Cortex of kidney (tissue), 1 donor: ENCODE measurements at places on chromosomes 1 and 21.

GRCh38 chr1:232457595-232457994 lies 172.3 kb downstream of the SIPA1L2 start:
- DNase-seq = no peak

GRCh38 chr1:43354471-43354870 lies 4.3 kb upstream of the CDC20 start:
- no peak for DNase-seq

- DNase-seq = no peak
Measured at GRCh38 chr1:167472752-167473521, 45.4 kb downstream of the CD247 start.

GRCh38 chr1:36625253-36625934 lies 142.7 kb upstream of the CSF3R start:
- DNase-seq = no peak

DNA sequence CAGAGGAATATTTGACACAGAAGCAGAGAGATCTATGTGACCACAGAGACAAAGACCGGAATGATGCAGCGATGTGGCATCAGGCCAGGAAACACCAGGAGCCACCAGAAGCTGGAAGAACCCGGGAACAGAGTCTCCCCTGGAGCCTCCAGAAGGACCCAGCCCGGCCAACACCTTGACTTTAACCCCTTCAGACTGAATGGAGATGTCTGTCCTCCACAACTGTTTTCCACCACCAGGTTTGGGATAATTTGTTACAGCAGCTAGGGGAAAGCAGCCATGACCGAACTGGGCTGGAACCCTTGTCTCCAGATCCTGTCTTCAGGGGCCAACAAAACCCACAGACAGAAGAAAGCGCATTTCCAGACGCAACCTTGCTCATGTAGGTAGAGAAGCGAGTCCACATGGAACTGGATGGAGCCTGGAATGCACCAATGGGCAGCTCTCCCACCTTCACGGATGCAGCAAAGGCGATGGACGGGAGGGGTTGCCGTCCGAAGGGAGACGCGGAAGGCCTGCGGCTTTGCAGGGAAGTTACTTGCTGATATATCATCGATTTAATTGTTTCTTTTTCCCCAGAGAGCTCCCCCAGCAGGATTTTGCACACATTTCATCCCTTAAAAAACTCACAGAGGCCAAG lies 396.6 kb downstream of the NPHP4 start:
- no peak for DNase-seq

DNA sequence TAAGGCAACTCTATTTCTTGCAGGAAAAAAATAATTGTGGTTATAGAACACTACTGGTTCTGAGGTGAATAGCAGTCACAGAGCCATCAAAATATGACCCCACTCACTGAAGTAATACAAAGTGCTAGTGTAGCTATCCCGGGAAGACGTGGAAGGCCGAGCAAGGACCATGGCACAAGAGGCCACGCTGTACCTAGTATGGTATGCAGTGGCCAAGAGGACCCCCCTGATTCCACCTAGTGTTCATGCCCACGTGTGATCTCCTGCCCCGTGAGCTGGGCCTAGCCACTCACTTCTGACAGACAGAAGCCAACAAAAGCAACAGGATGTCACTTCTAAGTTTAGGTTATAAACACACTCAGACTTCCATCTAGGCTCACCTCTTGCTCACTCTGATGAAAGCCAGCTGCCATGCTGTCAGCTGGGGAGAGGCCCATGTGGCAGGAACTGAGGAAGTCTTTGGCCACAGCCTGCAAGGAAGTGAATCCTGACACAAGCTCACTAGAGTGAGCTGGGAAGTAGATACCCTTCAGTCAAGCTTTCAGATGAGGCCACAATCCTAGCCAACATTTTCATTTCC lies 21.7 kb upstream of the LSS start:
- no peak for DNase-seq

GRCh38 chr21:38661197-38661871 lies 144.4 kb upstream of the ETS2 start:
- DNase-seq = no peak

DNA sequence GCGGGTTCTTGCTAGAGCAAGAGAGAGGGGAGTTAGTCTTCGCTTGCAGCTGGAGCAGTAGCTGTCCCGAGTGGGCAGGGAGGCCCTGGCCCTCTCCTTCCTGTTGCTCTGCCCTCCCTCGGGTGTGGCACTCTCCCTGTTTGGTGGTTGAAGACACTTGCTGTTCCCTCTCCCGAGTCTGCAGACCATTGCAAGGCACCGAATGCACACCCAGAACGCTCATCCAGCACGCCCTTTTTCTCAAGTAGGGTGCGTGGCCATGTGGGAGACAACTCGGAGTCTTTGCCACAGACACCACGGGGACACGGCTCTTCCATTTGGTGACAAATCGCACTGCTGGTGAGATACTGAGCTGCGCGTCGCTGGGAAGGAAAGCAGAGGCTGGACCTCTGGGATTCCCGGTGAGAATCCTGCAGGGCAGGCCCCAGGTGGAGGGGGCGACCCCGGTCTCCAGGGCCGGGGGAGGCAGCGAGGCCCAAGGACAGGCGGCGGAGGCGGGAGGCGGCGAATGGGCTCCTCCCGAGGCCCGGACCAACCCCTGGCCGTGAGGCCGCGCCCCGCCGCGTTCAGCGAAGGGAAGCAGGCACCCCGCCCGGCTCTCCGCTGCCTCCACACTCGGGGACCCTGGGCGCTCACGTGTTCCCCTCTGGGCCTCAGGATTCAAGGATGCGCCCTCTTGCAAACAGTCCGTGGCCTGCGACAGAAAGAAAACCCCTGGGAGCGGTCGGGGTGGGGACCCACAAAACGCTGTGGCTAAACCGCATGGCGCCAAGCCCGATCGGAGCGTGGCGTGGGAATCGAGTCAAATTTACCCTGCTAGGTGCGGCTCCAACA lies 10.4 kb upstream of the TMEM200B start:
- no peak for DNase-seq

- no peak for DNase-seq
Measured at GRCh38 chr1:156700736-156701531, 4.4 kb downstream of the CRABP2 start.

DNA sequence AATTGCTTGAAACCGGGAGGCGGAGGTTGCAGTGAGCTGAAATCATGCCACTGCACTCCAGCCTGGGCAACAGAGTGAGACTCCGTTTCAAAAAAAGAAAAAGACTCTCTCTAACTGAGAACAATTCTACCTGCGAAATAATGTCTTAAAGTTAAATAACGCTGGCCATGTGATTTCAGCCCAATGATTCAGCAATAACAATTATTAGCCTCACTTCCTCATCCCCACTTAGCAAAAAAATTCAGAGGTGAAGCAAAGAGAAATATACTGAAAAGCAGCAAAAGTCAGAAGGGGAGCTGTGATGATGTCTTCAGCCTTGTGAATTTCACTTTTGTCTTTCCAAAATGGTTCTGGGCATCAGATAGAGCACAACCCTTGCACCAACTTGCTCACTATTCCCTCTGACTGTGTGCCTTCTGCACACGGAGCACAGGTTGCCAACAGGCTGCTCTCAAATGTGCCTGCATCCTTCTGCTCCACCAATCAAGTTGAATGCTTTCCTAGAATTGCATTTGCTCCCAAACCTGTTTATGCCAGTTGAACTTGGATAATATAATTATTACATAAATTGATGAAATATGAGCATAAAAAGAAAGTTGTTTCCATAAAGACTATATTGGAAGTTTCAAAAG lies 79.8 kb upstream of the IPO9 start:
- DNase-seq = no peak

DNA sequence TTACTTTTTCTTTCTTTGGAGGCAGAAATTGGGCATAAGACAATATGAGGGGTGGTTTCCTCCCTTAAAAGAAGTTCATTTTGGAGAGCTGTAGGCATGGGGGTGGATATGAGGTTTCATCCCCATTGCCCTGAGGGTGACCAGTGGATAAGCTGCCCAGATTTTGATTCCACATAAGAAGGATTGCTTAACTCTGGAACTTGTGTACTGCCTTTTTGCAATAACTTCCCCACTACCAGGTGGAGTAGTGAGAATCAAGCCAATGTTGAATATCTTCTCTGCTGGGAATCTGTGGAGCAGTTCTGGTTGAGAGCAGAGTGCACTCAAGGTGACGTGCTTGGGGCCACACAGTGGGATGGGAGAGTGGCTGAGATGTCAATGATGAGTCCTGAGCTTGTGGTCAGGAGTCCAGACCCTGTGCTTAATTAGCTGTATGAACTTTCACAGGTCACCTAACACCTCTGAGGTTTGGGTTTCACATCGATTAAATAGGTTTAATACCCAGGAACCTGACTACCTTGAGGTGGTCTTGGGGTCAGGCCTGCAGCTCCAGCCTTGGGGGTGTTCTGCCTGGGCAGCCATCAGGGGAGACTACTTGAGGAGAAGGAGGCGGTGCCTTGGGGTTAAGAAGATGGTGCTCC lies 152.9 kb downstream of the FCRL5 start:
- DNase-seq = no peak

- no peak for DNase-seq
Measured at GRCh38 chr1:247060771-247061170, 17.8 kb downstream of the ZNF670 start.

- no peak for DNase-seq
Measured at GRCh38 chr21:41887667-41888066, 8.5 kb upstream of the PRDM15 start.

DNA sequence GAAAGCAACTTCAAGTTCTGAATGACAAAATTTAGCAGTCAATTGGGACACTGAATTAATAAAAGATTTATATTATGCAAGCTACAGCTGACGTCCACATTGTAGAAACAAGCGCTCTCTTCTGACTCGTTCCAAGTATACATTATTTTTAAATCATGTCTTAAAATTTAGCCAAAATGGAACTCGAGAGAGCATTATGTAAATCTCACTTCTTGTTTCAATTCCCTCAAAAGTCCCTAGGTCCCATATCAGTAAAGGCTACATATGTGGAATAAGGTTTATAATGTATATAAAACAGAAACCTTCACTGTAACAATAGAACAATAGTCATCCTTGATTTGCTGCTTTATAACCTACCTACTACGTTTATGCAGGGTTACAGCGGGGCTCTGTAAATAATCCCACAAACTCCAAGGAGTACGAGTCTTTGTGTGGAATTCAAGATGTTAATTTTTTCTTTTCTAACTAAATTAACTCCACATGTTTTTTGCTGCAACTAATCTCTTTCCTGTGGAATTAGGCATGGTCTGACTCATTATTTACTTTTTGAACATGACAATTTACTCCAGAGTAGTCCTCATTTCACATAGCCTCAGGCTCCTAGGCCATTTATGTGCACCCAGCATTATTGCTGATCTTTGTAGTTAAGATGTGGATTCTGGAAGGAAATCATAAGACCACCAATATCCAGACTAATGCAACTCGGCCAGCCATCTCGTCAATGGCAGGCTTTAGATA lies 785.1 kb downstream of the LTN1 start:
- DNase-seq = no peak

DNA sequence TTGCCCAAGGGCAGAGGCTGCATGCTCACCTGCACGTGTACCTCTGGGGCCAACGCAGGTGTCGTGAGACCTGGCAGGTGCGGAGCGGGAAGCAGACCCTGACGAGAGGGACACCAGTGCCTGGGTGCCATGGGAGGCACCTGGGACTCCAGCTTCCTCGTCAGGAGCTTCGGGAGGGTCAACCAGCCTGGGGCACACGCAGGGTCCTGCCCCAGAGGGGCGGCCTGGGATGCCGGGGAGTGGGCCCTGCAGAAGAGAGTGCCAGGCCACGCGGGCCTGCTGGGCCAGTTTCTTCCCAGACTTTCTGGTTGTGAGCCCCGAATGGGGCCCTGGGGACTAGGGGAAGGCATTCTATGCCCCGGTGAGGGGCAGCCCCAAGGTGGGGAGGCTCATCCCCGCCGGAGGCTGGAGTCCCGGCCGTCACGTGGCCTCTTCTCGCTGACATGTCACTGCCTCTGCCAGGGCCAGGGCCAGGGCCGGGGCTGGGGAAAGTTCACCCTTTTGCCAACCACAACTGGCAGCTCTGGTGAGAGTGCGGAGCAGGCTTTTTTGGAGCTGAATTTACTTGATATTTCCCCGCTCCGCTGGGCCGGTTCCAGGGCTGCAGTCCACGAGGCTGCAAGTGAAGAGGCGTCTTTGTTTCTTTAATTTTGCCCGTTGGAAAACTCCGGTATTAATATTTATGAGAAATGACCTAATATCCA lies 38.5 kb upstream of the ACTRT2 start:
- no peak for DNase-seq

DNA sequence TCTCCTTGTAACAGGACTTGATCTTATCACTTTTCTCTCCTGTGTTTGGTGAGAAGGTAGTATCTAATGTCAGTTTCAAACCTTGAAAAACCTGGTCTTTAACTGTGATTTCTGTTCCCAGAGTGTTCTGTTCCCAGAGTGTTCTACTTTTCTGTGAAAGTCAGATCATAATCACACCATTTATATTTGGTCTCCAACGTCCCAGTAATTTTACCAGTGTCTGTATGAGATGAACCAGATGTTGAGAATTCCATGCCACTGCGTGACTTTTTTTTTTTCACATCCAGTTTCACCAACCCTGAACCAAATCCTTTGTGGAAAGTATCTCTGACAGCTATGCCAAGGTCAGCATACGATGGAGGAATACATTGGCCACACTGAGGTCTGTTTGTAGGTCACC lies 365.2 kb downstream of the USP25 start:
- DNase-seq = no peak
